ENCODE measurements at places on chromosomes 1 and 21.

DNA sequence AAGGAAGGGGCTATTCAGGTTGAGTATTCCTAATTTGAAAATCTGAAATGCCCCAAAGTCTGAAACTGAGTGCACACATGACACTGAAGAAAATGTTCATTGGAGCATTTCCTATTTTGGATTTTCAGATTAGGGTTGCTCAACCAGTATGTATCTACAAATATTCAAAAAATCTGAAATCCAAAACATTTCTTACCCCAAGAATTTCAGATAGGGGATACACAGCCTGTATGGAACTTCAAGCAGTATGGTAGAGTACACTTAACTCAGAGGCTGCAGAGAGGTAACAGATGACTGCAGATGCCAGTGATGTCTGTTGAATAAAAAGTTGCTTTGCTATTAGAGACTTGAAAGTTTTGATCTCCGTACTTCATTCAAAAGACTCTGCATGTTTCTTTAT is 19.0 kb downstream of the YTHDF2 start:
- no peak for DNase-seq

- no peak for DNase-seq
Measured at GRCh38 chr1:226643177-226643576, 94.6 kb downstream of the STUM start.

GRCh38 chr1:169027607-169028320 is 78.7 kb upstream of the ATP1B1 start:
- no peak for DNase-seq

DNA sequence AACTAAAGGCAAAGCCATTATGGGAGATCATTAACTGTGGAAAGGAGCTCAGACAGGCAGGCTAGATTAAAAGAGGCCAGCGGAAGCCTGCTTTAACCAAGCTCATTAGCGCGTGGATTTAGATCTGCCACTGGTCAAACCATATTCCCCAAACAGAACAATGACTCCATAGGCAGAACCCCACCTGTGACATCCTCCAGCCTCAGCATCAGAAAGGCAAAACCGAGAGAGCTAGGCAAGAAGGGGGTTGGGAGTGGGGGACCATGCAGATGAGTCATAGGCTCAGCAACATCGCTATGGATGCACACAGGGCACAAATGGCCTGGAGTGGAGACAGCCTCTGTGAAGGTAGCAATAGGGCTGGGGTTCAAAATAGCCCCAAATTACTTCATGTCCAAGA is 20.6 kb downstream of the MKNK1 start:
- DNase-seq: no peak

DNA sequence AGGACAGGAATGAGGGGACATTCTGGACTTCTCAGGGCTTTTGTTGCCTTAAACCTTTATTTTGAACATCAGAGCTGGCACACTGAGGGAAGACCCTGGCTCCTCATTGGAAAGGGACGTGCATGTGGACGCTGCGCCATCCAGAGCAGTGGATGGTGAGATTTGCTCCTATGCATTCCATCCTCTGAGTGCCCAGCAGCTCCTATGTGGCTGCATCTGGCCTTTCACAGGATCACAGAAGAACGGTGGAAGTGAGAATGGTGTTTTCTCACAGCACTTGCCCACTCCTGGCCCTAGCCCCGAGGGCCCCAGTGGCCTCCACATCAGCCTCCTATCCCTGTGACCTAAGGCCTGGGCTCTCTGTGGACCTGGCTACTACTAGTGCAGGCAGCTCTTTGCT is 20.6 kb upstream of the CCDC190 start:
- DNase-seq: no peak

Measured in NCI-H2081 treated with DMSO at 0.1 percent for 48 hours (cell line).